ENCODE measurements at places on chromosomes 7 and 10.
A peak's percentile ranks its signal among the peaks of the same experiment; 100 is the strongest.

GRCh38 chr10:118596426-118597124, 1.1 kb upstream of the PRLHR start:
- DNase-seq, result no peak

DNA sequence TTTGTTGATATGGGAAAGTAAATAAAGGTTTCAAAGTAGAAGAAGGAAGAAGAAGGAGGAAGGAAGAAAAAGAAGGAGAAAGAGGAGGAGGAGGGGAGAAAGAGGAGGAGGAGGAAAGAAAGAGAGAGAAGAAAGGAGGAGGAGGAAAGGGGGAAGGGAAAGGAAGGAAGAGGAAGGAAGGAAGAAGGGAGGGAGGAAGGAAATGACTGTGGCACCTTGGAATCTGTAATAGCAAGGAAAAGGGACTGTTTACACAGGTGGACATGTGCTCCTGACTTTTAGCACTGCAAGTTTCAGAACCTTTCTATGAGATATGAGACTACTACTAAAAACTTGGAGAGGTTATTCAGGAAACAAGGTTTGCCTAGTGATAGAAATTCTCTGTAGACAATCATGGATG, 153.2 kb downstream of the BTAF1 start:
- DNase-seq, result no peak

GRCh38 chr7:21947946-21948345, 2.2 kb upstream of the CDCA7L start:
- DNase-seq, result no peak

- DNase-seq, result no peak
Measured at GRCh38 chr7:131781-132482, 60.4 kb upstream of the FAM20C start.

GRCh38 chr10:72612203-72612826, 13.6 kb downstream of the MICU1 start:
- DNase-seq, result no peak

DNA sequence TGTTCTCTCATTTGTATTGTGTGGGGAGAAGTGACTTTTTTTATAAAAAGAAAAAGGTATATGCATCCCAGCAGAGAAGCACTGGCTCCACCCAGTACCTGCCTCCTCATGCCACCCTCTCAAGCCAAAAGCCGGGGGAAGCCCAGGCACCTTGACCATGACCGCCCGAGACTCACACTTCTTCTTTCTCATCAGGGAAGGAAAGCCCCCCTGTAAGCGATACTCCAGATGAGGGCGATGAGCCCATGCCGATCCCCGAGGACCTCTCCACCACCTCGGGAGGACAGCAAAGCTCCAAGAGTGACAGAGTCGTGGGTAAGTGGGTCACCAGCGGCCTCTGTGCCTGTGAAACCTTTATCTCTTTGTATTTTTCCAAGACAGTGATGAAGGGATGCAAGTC, 22.9 kb downstream of the IKZF1 start:
- DNase-seq, result no peak

DNA sequence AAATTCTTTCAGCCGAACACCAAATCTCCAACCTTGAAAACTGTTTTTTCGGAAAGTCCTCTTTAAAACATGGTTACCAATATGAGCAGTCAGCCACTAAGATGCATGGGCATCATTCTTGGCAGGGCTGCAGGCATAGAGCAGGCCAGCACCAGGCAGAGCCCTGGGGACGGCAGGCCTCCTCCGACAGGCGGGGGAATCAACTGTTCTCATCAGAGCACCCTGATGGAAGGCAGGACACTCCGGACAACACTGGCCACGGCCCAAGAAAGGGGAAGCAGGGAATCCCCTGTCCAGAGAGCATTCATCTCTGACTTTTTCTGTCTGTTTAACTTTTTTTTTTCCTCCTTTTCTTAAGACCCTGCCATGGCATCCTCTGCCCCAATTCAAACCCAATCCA, 1.4 kb upstream of the NOS3 start:
- DNase-seq, result no peak

- DNase-seq, result no peak
Measured at GRCh38 chr7:130901209-130901783, 167.3 kb upstream of the KLF14 start.

DNA sequence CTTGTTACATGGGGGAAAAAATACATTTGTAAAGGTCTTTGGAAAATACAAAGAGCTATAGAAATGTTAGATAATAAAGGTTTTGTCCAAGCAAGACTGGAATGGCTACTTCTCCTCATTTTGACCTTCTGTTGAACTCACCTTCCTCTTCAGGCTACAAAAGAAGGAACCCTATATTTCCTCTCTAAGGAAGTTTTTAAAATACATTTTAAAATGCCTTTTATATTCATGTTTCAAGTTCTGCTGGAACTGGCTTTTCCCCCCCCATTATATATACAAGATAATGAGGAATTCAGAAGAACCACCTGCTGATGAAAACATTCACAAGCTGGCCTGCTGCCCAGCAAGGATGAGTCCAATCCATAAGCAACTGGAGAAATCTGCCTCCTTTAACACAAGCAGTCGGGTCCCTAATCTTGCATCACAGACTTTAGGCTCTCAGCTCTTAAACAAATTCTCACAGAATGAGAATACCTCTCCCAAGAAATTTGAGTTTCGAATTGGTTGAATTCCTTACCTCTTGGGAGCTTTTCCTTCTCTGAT, 44.6 kb downstream of the MTERF1 start:
- no peak for DNase-seq

DNA sequence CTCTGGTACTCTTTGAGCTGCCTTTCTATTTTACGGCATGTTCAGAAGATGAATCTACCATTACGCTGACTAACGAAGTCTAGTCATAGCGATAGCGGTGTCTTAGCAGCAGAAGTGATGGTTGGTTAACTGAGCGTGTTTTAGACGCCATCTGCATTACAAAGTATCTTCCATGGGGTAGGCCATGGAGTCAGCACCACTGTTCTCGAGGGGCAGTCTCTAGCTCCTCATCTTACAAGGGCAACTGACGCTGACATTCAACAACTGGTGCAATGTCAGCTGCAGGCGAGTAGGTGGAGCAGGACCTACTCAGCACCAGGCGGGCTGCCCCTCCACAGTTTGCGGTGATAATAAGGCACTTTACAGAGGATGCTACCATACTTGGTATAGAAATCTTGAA, 88.7 kb downstream of the ADARB2 start:
- no peak for DNase-seq

GRCh38 chr10:53469383-53469782, 696.8 kb upstream of the MBL2 start:
- no peak for DNase-seq

DNA sequence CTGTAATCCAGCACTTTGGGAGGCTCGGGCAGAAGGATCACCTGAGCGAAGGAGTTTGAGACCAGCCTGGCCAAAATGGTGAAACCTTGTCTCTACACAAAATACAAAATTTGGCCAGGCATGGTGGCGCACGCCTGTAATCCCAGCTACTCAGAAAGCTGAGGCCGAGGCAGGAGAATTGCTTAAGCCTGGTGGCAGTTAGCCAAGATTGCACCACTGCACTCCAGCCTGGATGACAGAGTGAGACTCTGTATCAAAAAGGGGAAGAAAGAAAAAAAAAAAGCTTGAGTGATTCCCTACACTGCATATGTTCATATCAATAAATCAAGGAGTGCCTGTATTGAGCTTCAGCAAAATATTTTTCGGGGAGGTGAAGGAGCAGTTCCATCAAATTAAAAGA, 45.8 kb upstream of the SRRM3 start:
- DNase-seq, result no peak

GRCh38 chr10:124198871-124199270, 105.5 kb upstream of the CHST15 start:
- no peak for DNase-seq

- DNase-seq, result no peak
Measured at GRCh38 chr7:78280276-78280675, 481.7 kb downstream of the PHTF2 start.

DNA sequence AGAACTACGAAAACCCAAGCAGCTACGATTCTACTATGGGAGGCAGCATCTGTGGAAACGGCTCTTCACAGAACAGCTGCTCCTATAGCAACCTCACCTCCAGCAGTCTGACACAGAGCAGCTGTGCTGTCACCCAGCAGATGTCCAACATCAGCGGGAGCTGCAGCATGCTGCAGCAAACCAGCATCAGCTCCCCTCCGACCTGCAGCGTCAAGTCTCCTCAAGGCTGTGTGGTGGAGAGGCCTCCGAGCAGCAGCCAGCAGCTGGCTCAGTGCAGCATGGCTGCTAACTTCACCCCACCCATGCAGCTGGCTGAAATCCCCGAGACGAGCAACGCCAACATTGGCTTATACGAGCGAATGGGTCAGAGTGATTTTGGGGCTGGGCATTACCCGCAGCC, 81.6 kb upstream of the SAMD8 start:
- no peak for DNase-seq

GRCh38 chr7:121076350-121077164, 88.0 kb downstream of the CPED1 start:
- DNase-seq, result no peak

DNA sequence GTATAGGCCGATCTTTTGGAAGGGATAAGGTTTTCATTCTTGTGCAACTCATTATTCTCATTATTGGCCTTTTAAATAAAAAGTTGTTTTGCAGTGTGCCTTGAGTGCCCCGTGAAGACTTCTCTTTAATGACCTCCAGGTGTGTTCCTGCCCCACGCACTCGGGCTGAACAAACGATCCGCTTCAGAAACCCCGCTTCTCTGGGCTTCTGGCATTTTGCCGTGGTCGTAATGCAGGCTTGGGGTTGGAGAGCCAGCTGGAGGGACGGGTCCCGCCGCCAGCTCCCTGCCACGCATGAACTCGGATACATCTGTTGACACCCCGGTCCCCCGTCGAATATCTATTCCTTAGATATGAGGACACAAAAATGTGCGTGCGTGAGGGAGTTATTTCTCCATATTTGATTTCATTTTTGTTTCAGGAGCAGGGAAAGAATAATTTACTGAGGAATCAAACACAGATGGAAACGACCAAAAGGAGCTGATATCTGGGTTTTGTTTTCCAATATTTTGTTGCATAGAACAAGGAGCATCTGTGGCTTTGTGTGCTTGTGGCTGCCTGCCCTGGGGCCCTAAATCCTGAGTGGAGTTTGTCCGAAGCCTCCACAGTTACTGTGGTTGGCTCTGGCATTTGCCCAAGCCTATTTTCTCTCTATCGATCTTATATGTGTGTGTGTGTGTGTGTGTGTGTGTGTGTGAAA, 17.0 kb upstream of the TTYH3 start:
- no peak for DNase-seq

- DNase-seq, result no peak
Measured at GRCh38 chr10:78196964-78197363, 163.3 kb downstream of the RPS24 start.

DNA sequence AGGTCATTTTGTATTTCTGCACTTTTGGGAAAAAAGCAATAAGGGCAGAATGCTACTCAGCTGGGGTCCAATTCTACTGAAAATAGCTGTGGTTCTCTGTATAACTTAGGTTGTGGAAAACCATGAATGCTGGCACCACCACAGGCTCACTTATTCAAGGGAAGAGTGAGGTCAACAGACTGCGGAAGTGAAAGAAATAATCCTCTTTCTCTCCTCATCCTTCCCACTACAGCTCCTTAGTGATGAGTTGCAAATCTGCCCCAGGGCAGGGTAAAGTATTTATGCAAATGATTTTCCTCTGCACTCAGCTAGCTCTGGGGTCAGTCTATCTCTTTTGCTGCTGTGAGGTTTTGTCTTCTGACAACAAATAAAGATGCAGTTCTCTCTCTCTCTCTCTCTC, 74.1 kb upstream of the PTPRZ1 start:
- DNase-seq, result no peak

GRCh38 chr10:30562787-30563186, 66.8 kb downstream of the LYZL2 start:
- DNase-seq, result no peak

- DNase-seq, result peak; percentile 60
Measured at GRCh38 chr10:131453721-131454634, 142.5 kb upstream of the TCERG1L start.

DNA sequence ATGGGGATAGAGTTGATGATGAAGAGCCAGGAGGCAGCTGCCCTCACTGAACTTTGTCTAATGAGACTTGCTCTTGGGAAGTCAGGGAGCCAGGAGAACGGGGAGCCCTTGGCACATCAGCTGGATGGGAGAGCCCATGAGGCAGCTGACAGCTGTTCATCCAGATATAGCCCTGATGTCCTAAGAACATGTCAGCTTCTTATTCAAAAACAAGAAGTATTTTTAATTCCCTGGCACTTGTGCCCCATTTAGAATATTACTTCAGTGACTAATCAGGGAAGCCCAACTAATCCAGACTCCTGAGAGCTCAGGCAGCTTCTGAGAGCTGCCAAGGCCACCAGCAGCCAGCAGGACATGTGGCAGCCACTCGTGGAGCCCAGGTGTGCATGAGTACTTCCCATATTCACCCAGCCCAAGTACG, 363.4 kb downstream of the GRID1 start:
- no peak for DNase-seq

GRCh38 chr10:87925570-87925969, 62.1 kb downstream of the PTEN start:
- no peak for DNase-seq

DNA sequence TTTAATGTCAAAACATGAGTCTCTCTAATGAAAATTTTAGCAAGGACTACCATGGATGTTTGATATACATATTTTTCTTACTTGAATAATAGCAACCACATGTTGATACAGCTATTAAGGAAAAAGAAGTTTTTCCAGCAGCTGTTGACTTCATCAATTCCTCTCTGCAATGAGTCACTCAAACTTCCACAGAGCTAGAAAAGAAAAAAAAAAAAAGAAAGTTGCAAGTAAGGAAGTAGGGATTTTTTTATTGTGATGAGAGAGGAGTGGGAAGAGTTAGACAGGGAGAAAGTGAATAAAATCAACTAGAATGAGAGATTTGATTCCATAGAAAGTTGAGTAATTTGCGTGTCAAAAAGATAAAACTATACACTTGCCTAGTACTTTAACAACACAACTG, 46.2 kb downstream of the CAV1 start:
- no peak for DNase-seq

GRCh38 chr10:103493362-103493915, at the start of gene NEURL1:
Gene NEURL1, plus strand, starts transcription at chr10:103493705. Its CDS starts 683 bp downstream, at chr10:103494388.
- no peak for DNase-seq

DNA sequence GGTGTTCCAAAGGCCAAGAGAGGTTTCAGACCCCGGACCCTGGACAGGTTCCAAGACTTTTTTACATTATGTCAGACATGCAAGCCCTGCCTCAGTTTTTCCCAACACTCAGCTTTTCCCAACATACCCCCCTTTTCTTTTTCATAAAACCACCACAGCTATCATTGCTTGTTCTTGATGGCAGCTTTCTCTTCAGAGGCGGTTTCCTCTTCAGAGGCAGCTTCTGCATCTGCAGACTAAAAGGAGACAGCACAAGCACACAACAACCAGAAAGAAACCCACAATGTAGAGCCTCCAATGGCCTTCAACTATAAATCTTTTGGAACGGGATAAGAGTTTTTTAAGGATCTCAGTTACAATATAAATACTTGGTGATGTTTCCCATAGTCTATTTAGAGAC, 19.3 kb downstream of the GIMAP6 start:
- no peak for DNase-seq

GRCh38 chr7:69568266-69568665, 30.0 kb upstream of the AUTS2 start:
- DNase-seq, result no peak

GRCh38 chr10:29130190-29130673, 158.6 kb upstream of the LYZL1 start:
- DNase-seq, result no peak
